Upper lobe of right lung (tissue), 1 donor: ENCODE measurements at places on chromosomes 3 and 15. TPM values are rescaled to one million over a fixed set of nuclear protein-coding genes. Genes with fewer than 3 reads are reported as not detected.

- peaks cover 32% of the 10 kb centered on the region for H3K4me1 ChIP-seq
- no peak overlapping the region for H3K4me3 ChIP-seq
- peaks cover 14% of the 10 kb centered on the region for H3K36me3 ChIP-seq
- peak; percentile 60 for DNase-seq
- H3K27ac ChIP-seq = peak overlapping the region; percentile 8
These were observed 20.4 kb downstream of the BMF start for GRCh38 chr15:40087991-40088928.

DNA sequence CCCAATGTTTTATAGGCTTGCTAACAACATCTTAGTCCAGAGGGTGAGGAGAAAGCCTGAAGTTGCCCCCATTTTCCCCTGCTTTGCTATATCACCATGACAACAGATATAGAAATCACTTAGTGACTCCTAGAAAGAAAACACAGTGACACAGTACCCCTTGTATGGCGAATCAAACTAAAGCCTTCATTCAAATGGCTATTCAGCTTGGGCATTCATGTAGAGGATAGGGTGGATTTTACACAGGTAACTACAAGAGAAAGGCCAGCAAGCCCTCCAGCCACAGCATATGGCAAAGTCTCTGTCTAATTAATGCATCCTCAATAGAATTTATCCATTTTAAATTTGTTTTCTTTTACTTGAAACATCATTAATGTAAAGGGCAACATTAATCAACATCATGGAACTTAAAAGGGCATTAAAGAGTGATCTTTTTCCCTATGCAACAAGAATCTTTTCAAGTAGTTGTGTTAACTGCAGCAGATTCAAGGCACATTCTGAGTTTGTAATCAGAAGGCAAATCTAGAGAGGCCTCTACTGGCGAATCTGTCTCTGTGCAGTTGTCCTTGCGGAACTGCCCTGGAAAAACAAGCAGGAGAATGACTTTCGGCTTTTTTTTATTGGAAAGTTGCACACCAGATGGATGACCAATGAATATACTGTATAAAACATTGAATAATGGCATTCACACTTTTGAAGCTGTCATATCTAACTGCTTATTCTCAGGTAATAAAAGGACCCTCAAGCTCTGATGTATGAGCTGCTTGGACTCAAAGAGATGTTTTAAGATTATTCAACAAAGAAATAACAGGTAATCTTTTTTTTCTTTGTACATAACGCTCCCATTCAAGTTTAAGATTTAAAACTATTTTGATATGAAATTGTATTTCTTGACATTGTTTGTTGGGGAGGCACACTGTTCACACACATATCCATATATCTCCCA, 621.7 kb upstream of the AGTR1 start:
- no peak for DNase-seq
- H3K4me1 ChIP-seq = peaks cover 4% of the 10 kb centered on the region
- no peaks in the 10 kb centered on the region for H3K27me3 ChIP-seq
- no peaks in the 10 kb centered on the region for H3K36me3 ChIP-seq
- no peak overlapping the region for H3K27ac ChIP-seq

The NME9 gene
- total RNA-seq = not detected

DNA sequence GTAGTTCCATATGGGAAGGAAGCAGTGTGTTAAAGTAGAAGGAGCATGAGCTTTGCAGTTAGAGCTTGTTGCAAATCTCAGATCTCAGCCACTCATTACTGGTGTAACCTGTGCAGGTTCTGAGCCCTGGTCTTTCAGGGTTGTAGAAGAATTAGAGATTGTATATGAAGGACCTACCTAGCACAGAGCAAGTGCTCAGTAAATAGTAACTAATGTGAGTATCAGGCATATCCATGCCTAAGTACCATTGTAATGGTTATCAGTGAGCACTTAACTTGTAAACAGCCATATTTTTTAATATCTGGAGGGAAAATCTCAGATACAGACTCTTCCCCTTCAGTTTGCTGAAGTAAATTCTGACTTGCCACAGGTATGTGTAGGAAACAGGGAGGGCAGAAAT, 59.3 kb downstream of the MAP6D1 start:
- peaks cover 28% of the 10 kb centered on the region for H3K36me3 ChIP-seq
- H3K4me3 ChIP-seq = no peak overlapping the region
- H3K27ac ChIP-seq = peak overlapping the region; percentile 61
- DNase-seq = no peak
- H3K27me3 ChIP-seq = no peaks in the 10 kb centered on the region

- no peaks in the 10 kb centered on the region for H3K36me3 ChIP-seq
- no peak overlapping the region for H3K4me3 ChIP-seq
- no peaks in the 10 kb centered on the region for H3K27me3 ChIP-seq
- peaks cover 9% of the 10 kb centered on the region for H3K4me1 ChIP-seq
- no peak for DNase-seq
These were observed 14.3 kb downstream of the TPRG1 start for GRCh38 chr3:189186101-189186500.

DNA sequence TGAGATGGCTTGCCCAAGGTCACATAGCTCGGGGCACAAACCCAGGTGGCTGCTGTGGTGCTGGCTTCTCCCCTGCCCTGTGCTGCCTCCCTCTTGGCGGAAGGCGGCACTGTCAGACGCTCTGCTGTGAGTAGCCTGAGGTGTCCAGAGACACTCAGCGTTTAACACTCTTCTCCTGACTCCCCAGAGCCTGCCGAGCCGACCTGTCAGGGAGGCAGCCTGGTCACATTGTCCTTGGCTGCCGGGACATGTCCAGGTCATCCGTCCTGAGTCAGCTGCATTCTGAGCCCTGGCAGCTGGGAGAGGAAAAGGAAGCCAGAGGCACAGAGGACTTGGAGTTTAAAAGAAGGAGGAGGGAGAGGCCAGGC, 4.7 kb downstream of the LMAN1L start:
- no peak overlapping the region for H3K4me3 ChIP-seq
- no peak overlapping the region for H3K27ac ChIP-seq
- no peak for DNase-seq
- no peaks in the 10 kb centered on the region for H3K27me3 ChIP-seq

GRCh38 chr15:32041294-32041693, 11.0 kb downstream of the CHRNA7 start:
- no peaks in the 10 kb centered on the region for H3K36me3 ChIP-seq
- H3K4me3 ChIP-seq = no peak overlapping the region
- no peaks in the 10 kb centered on the region for H3K4me1 ChIP-seq
- no peaks in the 10 kb centered on the region for H3K27me3 ChIP-seq
- no peak overlapping the region for H3K27ac ChIP-seq

DNA sequence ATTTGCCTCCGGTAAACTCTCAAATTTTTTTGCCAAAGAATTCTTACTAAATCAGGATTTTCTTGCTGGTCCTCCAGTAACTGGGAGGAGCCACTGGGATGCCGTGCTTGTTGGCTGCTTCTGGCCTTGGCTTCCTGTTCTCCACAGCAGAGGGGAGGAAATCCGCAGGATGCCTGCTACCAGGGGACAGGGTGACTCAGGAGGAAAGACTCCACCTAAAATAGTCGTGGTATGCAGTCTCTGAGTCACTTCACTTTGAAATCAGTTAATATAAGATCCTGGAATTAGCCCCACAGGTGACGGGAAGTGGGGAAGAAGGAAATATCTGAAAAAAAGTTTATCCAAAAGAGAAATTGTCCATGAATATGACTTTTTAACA, 6.5 kb upstream of the TM4SF18 start:
- DNase-seq = peak; percentile 73
- H3K4me3 ChIP-seq = no peak overlapping the region
- no peaks in the 10 kb centered on the region for H3K27me3 ChIP-seq
- H3K36me3 ChIP-seq = no peaks in the 10 kb centered on the region
- peak overlapping the region; percentile 77 for H3K27ac ChIP-seq

GRCh38 chr3:160257606-160258005, 32.4 kb downstream of the C3orf80 start:
- no peak overlapping the region for H3K27ac ChIP-seq
- no peaks in the 10 kb centered on the region for H3K27me3 ChIP-seq
- no peak for DNase-seq
- H3K4me3 ChIP-seq = no peak overlapping the region
- no peaks in the 10 kb centered on the region for H3K36me3 ChIP-seq

DNA sequence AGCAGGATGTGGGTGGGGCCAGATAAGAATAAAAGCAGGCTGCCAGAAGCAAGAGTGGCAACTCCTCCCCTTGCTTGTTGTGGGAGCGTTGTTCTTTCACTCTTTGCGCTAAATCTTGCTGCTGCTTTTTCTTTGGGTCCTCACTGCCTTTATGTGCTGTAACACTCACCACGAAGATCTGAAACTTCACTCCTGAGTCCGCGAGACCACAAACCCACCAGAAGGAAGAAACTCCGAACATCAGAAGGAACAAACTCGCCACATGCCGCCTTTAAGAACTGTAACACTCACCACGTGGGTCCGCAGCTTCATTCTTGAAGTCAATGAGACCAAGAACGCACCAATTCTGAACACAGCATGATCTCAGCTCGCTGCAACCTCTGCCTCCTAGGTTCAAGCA, 72.9 kb downstream of the IL12A start:
- no peaks in the 10 kb centered on the region for H3K36me3 ChIP-seq
- H3K27ac ChIP-seq = no peak overlapping the region
- no peaks in the 10 kb centered on the region for H3K27me3 ChIP-seq
- H3K4me3 ChIP-seq = no peak overlapping the region
- H3K4me1 ChIP-seq = no peaks in the 10 kb centered on the region
- DNase-seq = no peak

DNA sequence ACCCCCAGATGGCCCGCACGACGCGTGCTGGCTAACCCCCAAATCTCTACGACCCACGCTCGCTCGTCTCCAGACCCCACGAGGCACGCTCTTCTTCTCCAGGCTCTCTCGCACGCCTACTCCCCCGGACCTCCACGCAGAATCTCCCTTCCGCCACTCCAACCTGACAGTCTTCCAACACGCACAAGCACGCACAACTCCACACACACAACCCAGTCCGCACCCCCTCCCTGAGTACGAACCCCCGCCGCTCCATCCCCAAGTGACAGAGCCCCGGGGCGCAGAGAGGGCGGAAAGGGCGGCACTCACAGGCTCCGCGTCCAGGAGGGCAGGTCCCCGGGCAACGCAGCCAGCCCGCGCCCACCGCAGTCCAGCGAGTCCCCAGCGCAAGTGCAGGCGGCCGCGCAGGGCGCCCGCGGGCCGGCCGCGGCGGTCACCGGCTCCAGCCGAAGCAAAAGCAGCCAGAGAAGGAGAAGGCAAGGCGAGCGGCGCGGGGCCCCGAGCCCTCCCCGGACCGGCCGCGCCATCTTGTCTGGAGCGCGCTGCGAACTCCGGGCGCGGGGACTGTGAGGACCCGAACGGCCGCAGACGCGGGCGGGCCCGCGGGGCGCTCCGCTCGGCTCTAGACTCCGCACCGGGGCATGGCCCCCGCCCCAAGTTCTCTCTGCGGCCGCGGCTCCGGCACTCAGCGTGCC, 794 bp downstream of the LRIG1 start:
- H3K36me3 ChIP-seq = no peaks in the 10 kb centered on the region
- H3K27me3 ChIP-seq = no peaks in the 10 kb centered on the region
- peaks cover 41% of the 10 kb centered on the region for H3K4me1 ChIP-seq

DNA sequence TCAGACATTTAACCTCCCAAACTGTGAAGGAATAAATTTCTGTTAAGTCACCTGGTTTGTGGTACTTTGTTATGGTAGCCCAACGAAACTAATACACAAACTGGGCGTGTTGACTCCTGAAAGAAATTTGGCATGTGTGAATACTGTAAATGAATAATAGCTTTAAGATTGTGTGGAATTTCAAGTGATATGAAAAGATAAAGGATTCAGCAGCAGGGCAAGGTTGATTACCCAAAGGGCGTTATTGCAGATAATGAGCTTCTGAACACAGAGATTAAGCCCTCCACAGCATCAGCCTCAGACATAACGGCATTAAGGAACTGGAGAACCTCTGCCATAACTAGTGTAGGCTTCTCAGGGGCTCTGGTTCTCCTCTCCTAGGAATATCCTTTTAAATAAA, 451.5 kb upstream of the NECTIN3 start:
- H3K4me3 ChIP-seq = no peak overlapping the region
- H3K36me3 ChIP-seq = no peaks in the 10 kb centered on the region
- DNase-seq = no peak
- H3K4me1 ChIP-seq = no peaks in the 10 kb centered on the region
- no peaks in the 10 kb centered on the region for H3K27me3 ChIP-seq

- no peak overlapping the region for H3K27ac ChIP-seq
- H3K4me3 ChIP-seq = no peak overlapping the region
- peaks cover 18% of the 10 kb centered on the region for H3K36me3 ChIP-seq
- no peaks in the 10 kb centered on the region for H3K27me3 ChIP-seq
- DNase-seq = no peak
These were observed 31.3 kb downstream of the EFL1 start for GRCh38 chr15:82231233-82231632.

- DNase-seq = no peak
- no peak overlapping the region for H3K27ac ChIP-seq
- H3K4me1 ChIP-seq = no peaks in the 10 kb centered on the region
- no peak overlapping the region for H3K4me3 ChIP-seq
- no peaks in the 10 kb centered on the region for H3K36me3 ChIP-seq
These were observed 164.3 kb downstream of the EFHB start for GRCh38 chr3:19769694-19770093.

GRCh38 chr15:67799801-67800205, 25.5 kb upstream of the SKOR1 start:
- DNase-seq = no peak
- no peaks in the 10 kb centered on the region for H3K4me1 ChIP-seq
- no peak overlapping the region for H3K4me3 ChIP-seq
- H3K27me3 ChIP-seq = no peaks in the 10 kb centered on the region

- peaks cover 59% of the 10 kb centered on the region for H3K36me3 ChIP-seq
- H3K4me1 ChIP-seq = peaks cover 7% of the 10 kb centered on the region
- DNase-seq = no peak
- H3K4me3 ChIP-seq = peak overlapping the region; percentile 60
These were observed 2.2 kb downstream of the THBS1 start for GRCh38 chr15:39582977-39583595.

- H3K4me1 ChIP-seq = no peaks in the 10 kb centered on the region
- peak; percentile 43 for DNase-seq
- H3K4me3 ChIP-seq = no peak overlapping the region
- H3K36me3 ChIP-seq = no peaks in the 10 kb centered on the region
These were observed 66.4 kb downstream of the EXOG start for GRCh38 chr3:38562467-38562925.
